Stimulated activated CD8-positive, alpha-beta memory T cell treated with anti-CD3 and anti-CD28 coated beads, Interleukin-2, amount 100 ng/mL, for 1 hour (primary cell): ENCODE measurements at places on chromosomes 5 and 9.

DNA sequence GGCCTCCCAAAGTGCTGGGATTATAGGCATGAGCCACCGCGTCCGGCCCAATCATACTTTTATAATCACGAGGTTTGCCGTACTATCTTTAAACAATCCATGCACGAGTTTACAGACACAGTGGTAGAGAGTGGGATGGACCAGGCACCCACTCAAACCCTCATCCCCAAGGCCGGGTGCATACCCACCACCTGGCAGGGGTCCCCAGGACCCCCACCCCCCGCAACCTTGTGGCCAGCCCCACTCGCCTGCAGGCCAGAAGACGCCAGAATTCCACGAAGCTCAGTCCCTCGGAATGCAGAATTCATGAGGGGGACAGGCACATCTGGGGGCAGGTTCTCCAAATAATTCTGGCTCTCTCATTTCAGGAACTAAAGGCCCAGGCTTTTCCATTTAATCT lies 17.1 kb downstream of the NACC2 start:
- DNase-seq = no peak

- DNase-seq = no peak
These were observed 1006.9 kb upstream of the CTNND2 start for GRCh38 chr5:12911156-12911555.

- DNase-seq = no peak
These were observed 40.2 kb downstream of the ACO1 start for GRCh38 chr9:32424616-32425015.

DNA sequence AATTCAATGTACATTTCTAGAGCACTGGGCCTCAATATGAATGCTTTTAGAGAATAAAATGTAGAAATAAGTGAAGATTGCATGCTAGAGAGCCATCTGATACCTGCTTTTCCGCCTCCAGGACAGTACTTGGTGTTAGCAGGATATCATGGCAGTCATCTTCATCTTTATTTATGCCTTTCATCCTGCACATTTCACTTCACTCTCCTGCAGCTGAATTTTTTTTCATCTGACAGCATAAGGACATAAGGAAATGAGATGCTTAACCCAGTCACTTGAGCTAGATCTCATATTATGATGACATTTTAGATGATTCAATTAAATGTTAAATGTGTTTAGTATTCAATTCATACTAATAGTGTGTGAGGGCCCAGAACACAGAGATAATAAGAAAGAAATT lies 162.6 kb downstream of the PARP8 start:
- DNase-seq = no peak
